Activated CD4-positive, alpha-beta T cell treated with anti-CD3 and anti-CD28 coated beads for 24 hours (primary cell): ENCODE measurements at places on chromosomes 4 and X.

GRCh38 chr4:143986180-143986579, 33.0 kb downstream of the GYPB start:
- no peak for DNase-seq

GRCh38 chr4:143514901-143515300, 1.4 kb downstream of the SMARCA5 start:
- no peak for DNase-seq

DNA sequence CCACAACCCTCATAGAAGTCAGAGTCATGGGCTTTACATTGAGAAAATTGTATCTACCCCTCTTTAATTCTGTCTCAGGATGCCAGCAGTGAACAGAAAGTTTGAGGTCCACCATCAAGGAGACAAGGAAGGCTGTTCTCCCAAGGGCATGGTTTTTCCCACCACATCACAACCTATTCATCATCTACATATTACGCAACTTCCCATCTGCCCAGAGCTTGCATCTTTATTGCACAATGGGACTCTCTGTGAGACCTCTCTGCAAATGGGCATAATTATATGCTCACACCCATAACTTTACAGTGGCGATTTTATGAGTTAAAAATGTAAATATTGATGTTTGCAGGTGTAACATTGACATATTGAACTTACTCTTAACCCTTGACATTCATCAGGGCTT, 38.9 kb downstream of the PAGE2 start:
- DNase-seq = no peak

DNA sequence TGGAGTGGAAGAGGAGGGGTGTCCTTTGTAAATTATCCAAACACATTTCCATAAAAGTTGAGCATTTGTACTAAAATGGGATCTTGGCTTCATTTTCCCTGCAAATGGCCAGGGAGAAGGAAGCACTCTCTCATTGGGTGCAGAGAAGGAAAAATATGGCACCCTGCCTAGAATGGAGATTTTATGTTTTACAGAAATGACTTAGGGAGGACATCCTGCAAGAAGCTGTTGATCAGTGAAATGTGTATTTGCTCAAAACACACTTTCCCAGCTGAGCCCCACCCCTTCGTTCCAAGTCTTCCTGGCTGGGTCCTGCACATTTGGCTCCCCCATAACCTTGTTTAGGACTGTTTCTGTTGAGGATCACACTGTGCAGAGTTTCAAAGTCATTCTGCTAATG, 213.5 kb upstream of the TAPT1 start:
- DNase-seq = no peak

GRCh38 chrX:97843200-97843811, 959.6 kb downstream of the RPA4 start:
- no peak for DNase-seq

DNA sequence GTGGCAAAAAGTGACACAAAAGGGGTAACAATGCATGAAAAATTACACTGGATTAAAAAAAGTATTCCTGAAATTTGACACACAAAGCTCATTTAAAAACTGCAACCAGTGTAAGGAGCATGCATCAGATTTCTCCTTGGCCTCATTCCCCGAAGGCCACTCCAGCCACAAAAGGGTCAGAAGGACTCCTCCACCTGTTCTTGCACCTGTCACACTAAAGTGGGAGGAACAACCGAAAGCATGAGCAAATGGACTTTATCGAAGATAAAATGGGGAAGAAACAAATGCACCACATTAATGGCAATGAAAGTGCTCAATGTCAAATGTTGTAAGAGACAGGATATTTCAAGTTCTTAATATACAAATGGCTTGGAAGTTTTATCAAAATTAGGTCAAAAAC, 88.2 kb downstream of the ADGRA3 start:
- no peak for DNase-seq
